ENCODE measurements at places on chromosomes 13 and 19.
A peak's percentile ranks its signal among the peaks of the same experiment; 100 is the strongest.

DNA sequence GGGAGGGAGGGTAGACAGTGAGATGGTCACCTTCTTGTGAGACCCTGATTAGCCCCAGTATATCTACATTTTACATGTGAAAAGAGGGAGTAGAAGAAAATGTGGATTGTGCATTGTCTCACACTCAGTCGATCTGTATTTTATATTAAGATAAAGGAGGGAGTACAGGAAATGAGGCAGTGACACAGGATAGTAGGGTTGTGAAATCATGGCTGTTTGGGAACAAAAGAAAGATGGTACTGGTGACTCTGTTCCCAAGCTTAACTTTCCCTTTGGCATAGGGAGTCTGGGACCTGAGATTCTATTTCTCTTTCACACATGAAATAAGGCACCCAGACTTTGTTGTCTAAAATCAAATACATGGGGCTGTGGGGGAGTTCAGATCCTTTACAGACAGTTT lies 194.7 kb downstream of the ABCC4 start:
- DNase-seq, result no peak

DNA sequence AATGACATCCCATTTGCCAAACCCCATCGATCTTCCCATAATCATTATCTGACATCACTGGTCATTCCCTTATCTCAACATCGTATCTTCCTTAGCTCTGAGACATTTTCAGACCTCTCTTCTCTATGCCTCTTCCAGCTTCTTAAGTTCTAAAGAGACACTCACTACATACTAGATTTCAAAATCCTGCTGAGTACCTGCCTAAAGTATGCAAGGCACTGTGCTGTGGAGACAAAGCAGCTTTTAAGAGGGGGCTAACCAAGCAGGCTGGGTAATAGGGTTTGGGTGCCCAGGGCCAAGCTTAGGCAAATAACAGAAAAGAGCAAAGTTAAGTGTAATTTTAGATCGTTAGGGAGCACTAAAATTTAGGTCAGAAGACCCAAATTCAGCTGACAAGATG lies 3.4 kb upstream of the POMP start:
- no peak for DNase-seq

GRCh38 chr19:54257116-54257480 lies at the start of gene LILRB5:
Gene LILRB5 (minus strand): TSS chr19:54257273. CDS start chr19:54257193, 80 bp downstream.
- DNase-seq, result no peak

DNA sequence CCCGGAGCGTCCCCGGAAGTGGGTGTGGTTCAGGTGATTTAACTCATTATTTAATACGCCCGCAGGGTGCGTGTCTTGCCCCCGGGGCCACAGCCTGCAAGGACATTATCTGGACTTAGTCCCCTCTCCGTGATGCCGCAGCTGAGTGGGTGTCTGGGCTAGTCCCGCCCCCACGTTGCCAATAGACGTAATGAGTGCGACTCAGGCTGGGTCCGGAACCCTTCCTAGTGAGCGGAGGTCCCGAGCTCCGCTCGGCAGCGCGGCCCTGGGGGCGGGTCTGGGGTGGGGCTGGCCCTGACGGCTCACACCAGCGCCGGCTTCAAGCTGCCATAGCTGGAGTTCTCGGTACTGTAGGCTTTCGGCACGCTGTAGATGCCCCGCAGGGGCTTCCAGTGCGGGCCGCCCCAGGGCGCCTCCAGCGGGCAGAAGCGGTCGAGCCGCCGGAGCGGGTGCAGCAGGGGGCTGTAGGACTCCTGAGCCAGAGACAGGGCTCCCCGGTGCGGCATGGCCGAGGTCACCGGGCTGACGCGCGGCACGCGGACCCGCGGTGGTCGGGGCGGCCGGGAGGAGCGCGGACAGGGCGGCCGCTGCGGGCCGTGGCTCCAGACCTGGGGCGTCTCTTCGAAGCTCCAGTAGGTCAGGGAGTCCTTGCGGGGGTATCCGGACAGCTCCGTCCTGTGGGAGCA lies 918 bp upstream of the LHB start:
- DNase-seq, result peak; percentile 73

- DNase-seq, result no peak
Measured at GRCh38 chr13:42348576-42348975, 76.6 kb downstream of the AKAP11 start.

DNA sequence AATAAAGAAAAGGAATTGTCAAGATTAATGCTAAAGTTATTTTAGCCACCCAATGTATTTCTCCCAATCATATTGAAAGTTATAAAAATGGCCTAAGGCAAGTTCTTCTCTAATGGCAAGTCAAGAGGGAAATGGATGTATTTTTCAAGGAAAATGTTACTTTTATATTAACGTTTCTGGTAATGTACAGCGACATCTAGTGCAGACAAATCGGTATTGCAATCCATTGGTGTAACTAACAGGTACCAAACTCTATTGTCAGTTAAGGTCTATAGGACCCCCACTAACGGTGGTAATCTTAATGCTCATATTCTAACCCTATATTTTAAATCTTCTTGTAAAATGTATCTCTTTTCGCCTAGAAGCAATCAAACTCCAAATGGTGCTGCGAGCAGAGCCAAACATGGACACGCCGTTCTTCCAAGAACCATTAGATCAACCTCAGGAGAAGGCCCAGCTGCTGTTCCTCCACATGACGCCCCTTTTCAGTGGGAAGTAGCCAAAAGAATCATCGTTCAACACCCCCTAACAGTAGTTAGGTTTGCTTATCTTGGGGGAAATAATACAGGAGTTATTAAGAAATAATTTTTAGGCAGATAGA lies 98.5 kb upstream of the PABPC3 start:
- peak; percentile 30 for DNase-seq

DNA sequence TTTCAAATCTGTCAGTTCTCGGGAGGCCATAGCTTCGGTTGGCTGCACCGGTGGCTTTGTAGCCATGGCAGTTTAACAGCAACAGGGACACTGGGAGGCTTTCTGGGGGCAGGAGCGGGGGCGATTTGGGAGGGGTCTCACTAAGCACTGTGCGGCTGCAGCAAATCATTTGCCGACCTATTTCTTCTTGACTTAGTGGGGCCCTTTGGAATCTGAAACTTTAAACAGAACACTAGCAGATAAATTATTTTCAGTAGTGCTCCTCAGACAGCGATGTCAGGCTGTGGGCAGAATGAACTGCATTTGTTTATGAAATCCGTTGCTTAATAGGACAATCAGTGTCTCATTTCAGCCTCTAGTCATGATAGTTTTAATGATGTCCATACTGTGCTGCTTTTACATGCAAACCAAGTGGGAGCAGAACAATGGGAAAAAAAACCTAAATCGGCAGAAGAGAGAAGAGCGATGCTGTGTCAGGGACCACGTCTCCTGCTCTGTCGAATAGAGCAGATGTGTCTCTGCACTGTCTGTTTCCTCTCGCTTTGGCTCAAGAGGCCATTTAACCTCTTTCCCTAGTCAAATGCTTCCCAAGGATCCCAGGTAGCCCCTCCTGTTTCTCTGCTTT lies 211.9 kb downstream of the OLFM4 start:
- DNase-seq, result no peak

DNA sequence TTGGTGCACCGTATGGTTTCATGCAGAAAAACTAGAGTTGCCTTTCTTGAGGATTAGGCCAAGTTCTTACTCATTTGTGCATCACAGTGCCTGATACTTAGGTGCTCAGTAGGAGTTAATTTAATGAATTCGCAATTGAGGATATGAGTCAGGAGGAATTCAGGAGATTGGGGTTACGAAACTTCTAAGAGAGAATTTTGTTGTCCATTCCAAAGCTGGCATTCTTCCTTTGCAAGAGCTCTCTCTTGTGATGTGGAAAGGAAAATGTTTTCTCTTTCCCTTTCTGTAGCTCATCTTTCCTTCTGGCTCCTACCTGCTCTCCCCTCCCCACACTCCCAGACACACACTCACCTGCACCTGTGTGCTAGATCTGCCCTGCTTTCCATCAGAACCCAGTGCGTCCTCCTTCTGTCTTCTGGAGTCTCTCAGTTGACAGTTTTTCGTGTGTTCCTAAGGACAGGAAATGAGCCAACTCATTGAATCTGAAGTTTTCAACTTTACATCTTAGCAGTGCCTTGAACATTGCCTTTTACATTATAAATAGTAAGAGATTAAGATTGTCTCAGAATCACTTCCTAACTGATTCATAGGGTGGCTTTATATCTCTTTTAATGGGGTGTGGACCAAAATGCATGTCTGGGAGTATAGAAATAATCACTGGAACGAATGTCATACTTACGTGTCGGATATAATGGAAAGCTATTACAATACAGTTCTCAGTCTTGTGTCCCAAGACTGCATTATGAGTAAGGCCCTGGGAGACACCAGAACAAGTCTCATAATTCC lies 19.7 kb upstream of the ERCC5 start:
- no peak for DNase-seq

DNA sequence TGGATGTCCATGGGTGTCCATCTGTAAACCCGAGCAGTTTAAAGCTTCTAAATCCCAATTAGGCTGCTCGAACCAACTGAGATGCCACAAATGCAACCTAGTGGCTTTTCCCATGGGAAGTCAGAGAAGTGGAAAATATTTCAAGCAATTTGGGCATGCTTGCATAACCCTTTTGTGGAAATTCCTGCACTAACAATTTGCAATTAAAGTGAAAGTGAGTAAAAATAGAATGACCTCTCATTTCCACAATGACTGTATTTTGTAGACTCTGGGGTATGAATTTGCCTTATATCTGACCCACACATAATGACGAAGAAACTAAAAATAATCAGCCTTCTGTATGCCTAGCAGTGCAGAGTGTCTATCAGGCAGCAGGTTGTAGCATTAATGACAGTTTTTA lies 91.8 kb upstream of the TSC22D1 start:
- DNase-seq, result no peak

DNA sequence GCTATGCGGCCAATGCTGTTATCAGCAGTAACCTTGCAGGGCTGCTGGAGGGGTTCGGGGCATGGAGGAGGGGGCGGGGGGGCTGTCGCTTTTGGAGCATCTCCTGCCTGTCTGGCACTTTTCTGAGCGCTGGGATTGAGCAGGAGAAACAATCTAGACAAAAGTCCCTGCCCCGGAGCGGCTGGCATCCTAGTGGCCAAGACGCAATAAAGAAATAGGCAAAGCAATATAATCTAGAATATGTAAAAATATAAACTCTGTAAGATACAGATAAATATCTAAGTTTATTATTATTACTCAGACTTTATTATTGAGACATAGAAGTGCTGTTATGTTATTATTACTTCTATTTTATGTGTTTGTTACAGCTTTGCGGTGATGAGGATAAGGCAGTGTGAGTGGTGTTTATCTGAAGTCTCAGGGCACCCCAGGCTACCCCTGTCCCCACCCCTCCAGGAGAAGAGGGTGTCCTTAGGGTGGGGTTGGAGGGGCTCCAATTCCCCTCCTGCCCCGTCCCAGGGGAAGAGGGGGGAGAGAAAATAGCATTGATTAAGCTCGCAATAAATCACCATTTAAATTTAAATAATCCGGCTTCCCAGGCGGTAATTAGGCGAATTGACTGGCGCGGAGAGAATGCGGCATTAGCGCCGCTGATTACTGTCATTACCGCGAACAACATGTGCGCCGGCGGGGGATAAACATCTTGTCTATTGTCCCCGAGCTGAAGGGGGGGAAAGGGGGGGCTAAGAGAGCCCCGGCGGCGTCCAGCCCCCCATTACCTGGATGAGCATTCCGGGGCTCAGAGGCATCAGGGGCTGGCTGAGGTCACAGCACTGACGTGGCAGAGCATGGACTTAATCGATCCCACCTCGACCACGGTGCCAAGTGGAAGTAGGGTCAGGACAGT lies 3.2 kb downstream of the NPAS1 start:
- DNase-seq, result no peak

- no peak for DNase-seq
Measured at GRCh38 chr13:98155475-98156109, 12.7 kb downstream of the FARP1 start.

DNA sequence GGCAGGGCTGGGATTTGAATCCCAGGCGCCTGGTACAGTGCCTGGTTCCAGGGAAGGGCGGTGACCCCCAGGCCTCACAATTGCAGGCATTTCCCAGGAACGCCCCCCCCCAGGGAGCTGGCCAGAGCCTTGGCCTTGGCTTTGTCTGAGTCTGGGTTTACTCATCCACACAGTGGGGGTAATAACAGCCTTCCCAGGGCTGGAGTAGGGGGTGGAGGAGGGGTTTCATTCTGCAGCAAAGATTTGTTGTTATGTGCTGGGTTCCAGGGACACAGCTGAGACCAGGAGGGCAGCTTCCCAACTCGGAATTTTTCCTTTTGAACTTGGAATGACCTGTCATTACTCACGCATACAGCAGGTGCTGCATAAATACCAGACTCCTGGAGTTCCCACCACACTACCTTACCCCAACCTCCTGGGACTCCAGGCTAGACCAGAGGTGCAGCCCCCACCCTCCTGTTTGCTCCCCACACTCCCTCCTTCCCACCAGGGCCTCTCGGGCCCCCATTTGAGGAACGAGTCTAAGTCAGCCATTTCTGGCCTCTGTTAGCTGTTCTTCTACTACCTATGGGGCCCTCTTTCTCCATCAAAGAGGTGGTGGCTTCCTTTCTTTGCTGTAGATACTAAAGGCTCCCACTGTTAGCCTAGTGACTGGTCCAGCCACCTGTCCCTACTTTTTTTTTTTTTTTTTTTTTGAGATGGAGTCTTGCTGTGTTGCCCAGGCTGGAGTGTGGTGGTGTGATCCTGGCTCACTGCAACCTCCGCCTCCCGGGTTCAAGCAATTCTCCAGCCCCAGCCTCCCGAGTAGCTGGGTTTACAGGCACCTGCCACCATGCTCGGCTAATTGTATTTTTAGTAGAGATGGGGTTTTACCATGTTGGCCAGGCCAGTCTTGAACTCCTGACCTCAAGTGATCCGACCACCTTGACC lies 1.6 kb upstream of the ADAMTS10 start:
- DNase-seq, result no peak

DNA sequence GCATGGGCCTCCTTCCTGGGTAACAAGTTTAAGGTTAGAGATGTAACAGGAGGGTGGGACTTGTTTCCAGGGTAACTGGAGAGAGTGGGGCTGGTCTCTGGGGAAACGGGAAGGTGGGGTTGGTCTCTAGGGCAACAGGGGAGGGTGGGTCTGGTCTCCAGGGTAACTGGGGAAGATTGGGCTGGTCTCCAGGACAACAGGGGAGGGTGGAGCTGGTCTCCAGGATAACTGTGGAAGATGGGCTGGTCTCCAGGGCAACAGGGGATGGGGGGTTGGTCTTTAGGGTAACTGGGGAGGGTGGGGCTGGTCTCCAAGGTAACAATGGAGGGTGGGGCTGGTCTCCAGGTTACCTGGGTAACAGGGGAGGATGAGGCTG lies 36.5 kb downstream of the SPTBN4 start:
- peak; percentile 75 for DNase-seq

- DNase-seq, result peak; percentile 14
Measured at GRCh38 chr13:78784014-78784750, 125.2 kb upstream of the OBI1 start.

GRCh38 chr13:113855012-113855921 lies 8.6 kb downstream of the GAS6 start:
- DNase-seq, result no peak

DNA sequence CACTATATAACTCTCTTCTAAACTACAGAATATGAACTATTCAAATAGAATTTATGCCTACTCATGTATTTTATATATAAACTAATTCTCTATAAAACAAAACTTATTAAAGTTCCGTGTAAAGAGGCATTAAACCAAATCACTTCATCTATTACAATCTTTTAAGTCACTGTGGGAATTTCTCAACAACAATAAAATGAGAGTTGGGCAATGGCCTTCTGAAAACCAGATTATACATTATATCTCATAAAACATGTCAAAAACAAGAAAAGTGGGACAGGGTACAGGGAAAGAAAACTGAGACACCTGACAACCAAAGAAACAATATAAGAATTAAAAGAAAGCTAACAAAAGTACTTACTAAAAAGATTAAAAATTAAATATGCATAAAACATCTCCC lies 145.2 kb downstream of the DIAPH3 start:
- no peak for DNase-seq

Measured in NCI-H2171 treated with DMSO at 0.1 percent for 48 hours (cell line).